ENCODE measurements at places on chromosomes 3 and 15.

DNA sequence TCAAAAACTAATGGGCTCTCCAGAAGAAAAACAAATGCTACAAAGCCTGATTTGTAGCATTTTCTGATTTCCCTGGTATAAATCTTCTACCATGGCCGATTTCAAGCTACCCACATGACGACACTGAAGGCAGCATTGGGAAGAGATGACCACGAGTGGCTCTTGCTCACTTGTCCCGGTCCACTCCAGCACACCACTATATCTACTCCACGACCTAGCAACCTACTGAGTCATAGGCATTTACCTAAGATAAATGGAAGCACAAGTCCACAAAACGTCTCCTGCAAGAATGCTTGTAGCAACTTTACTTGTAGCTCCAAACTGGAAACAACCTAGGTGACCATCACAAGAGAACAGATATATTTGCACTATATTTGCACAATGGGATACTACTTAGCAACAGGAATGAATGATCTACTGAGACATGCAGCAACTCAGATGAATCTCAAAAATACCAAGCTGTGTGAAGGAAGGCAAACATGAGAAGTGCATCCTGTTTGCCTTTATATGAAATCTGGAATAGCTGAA, 60.8 kb upstream of the HES1 start:
- DNase-seq = no peak

DNA sequence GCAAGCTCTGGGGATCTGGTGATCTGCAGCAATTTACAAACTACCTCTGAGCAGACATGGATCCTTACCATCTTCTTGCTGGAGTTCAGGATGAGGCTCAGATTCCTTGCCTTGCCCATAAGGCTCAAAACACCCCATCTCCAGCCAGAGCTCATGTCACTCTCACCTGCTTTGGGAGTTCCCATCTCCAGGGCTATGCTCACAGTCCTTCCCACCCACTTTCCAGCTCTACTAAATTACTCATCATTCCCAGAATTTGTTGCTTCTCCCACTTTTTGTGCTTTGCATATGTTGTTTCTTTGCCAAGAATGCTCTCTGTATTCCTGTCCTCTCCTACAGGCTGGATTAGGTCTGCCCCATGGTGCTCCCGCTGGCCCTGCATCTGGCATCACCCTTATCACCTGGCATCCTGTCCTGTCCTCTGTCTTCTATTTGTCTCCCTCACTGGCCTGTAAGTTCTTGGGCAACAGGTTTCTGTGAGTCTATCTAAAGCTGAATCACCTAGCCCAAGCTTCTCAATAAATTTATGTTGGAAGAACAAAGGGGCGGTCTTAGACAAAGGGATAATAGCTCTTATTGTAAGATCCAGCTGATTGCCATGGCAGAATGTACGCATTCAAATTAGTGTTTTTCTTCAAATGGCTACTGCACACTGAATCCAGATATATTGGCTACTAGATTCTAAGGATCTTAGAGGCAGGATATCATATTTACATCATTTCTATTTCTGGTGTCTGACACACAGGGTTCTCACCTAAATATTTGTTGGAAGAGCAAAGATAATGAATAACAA, 179.2 kb downstream of the CLSTN2 start:
- no peak for DNase-seq

DNA sequence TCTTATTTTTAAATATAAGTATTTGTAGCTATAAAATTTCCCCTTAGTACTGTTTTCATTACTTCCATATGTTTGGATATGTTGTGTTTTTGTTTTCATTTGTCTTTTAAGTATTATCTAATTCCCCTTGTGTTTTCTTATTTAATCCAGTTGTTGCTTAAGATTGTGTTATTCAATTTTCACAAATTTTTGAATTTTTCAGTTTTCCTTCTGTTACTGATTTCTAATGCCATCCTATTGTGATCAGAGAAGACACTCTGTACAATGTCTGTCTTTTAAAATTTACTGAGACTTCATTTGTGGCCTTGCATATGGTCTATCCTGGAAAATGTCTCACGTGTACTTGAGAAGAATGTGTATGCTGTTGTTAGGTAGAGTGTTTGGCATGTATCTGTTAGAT, 795.6 kb upstream of the CFAP20DC start:
- DNase-seq = no peak

DNA sequence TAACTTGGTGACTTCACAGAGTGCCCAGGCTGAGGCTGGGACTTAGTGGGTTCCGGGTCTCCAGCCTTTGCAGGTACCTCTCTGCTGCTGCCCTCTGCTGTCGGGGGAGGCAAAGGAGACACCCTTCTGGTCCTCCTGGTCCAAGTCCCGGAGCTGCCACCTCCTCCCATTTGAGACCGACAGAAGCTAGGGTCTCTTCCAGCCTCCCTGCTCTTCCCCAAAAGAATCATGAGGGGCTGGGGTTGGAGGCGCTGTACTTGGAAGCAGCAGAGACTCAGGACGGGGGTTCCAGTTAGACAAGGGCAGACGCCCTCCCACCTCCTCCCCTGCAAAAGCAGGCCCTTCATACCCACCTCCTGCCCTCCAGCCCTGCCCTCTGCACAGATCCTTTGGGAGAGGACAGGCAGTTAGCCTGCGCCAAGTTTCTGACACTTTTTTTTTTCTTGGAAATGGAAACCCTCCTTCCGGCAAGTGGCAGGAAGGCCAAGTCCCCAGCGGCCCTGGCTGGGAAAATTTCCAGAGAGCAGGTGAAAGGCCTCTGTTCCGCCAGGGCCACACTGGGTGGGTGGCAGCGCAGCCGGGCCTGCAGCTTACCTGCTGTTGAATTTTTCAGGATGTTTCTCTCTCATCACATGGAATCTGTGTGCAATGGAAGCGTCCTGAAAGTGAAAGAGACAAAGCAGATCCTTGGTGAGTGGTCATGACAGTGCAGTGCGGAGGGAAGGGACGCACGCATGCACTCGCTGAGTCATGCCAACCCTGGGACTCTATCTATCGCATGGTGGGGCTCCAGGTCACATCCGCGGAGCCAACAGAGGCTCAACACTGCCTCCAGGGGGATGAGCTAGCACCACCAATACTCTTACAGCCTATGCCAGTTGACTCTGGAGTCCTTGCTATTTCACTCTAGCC, 119.9 kb downstream of the DGKG start:
- DNase-seq = peak; percentile 30

GRCh38 chr3:2920103-2920502, 190.1 kb downstream of the IL5RA start:
- DNase-seq = no peak

GRCh38 chr3:127456471-127457093, 134.0 kb downstream of the TPRA1 start:
- DNase-seq = no peak

GRCh38 chr15:89138999-89139612, 50.9 kb downstream of the ABHD2 start:
- DNase-seq = no peak

GRCh38 chr3:29465836-29466235, 185.0 kb downstream of the RBMS3 start:
- no peak for DNase-seq

DNA sequence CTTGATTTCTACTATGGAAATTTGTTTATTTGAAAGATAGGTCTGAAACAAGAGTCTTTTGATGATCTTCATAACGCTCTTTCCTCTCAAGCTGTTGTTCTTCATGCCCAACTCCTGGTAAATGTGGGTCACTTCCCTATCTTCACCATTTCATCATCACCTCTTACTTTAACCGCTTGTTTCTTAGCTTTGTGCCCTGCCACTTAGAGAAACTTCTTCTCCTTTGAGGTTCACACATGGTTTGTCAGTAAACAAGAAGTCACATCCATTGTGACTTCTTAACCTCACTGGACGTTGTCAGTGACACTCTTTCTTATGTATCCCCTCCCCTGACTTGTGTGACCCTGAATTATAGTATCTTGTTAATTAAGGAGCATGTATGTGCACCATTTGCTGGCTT, 16.9 kb upstream of the P2RY13 start:
- DNase-seq = no peak

DNA sequence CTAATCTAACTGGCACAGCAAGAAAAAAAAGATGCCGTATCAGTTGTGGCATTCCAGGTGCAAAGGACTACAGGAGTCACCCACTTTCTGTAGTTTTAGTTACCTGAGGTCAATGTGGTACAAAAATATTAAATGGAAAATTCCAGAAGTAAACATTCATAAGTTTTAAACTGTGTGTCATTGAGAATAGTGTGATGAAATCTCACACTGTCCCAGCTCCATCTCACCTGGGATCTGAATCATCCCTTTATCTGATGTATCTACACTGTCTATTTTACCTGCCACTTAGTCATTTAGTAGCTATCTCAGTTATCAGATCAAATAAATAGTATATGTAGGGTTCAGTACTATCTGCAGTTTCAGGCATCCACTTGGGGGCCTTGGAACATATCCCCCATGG, 26.7 kb downstream of the GBE1 start:
- DNase-seq = no peak

GRCh38 chr15:51289290-51289689, 49.1 kb downstream of the CYP19A1 start:
- no peak for DNase-seq

- no peak for DNase-seq
These were observed 19.4 kb downstream of the ARPP21 start for GRCh38 chr3:35658686-35659085.

DNA sequence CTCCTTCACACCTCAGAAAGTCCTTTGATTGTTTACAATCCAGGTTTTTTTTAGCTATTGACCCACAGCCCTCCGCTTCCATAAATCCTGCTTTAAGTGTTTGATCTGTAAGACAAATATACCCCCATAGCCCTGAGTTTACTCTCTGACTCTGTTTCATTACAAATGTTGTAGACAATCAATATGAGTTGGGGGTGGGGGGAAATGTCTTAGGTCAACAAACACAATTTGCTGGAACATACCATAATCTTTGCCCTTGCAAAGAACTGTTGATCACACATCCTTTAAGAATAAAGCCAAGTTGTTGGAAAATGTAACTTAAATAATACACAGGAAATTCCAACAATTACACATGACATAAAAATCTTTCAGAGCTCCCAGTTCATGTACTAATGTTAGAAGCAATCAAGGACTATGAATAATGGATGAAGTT, 301.8 kb upstream of the SEMA6D start:
- DNase-seq = no peak

GRCh38 chr15:40957581-40958051, 4.3 kb downstream of the CHAC1 start:
- no peak for DNase-seq

DNA sequence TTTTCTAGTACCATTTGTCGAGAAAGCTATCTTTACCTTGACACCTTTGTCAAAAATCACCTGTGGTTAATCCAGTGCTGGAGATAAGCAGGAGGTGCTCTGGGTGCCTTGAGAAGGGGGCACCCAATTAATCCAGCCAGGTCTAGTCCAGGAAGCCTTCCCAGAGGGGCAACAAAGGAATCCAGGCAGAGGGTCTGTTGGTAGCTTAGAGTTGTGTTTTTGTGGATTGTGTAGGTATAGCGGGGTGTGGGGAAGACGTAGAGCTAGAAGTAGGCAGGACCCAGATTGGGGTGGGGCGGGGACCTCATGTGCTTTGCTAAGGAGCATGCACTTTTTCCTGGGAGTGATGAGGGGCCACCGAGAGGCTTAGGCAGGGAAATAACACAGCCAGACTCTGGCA, 6.0 kb upstream of the PIGZ start:
- no peak for DNase-seq

GRCh38 chr3:146496251-146496650, 26.9 kb upstream of the PLSCR2 start:
- DNase-seq = no peak

GRCh38 chr3:171607452-171607851, 147.2 kb upstream of the TNIK start:
- no peak for DNase-seq

- no peak for DNase-seq
These were observed 78.1 kb downstream of the AGBL1 start for GRCh38 chr15:86157606-86158293.

DNA sequence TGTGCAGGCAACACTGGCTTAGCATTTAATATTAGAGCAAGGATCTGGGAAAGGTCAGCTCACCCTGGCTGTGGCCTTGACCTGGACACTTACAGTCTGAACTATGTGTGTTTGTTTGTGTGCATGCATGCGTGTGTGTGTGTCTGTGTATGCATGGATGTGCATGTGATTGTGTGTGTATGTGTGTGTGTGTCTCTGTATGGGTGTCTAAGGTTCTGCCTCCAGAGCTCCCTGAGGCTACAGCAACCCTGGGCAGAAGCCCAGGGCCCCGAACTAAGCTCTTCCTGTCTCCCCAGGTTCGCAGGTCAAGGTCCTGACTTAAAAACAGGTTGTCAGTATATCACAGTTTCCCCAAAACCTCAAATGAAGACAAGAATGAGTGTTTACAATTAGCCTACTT, 51.3 kb downstream of the SUSD5 start:
- no peak for DNase-seq

DNA sequence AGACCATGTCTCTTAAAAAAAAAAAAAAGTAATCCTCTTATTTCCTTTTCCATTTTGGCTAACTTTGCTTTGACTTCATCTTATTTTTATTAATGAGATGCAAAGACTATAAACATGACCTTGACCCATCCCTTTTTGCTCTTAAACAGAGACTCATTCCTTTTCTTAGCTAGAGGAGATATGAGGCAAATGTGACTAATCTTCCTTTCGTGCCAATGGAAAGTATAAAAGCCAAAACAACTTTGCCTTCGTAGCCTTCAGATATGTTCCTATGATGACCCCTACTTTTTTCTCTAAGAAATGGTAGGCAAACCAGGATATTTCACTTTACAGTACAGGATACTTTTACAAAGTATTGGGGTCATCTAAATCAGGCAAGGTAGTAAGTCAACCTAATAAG, 36.9 kb upstream of the GOLGB1 start:
- no peak for DNase-seq

GRCh38 chr3:185332026-185332735, 30.8 kb upstream of the MAP3K13 start:
- DNase-seq = no peak

- no peak for DNase-seq
These were observed 111.4 kb downstream of the PGPEP1L start for GRCh38 chr15:98896002-98896721.

DNA sequence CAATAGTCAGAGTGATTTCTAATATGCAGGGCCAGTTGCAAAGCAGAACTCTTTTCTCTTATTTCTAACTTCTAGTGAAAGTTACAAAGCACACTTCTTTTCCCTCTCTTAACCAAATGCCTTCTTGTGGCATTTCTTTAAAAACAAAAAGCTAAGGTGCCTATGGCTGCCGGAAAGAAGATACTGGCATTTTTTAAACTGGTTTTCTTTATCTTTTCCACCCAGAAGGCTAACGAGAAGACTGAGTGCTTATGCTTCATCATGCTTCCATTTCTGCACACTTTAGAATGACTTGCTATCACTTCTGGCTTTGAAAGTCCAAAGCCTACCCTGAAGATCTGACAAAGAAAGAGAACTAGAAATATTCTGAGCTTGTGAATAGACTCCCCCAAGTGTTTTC, 141.3 kb downstream of the P2RY1 start:
- DNase-seq = no peak

- no peak for DNase-seq
These were observed 999 bp downstream of the ZNF280D start for GRCh38 chr15:56732135-56732885.

GRCh38 chr3:103158183-103158582, 723.4 kb downstream of the ZPLD1 start:
- no peak for DNase-seq
